ENCODE measurements at places on chromosomes 6 and 20.

DNA sequence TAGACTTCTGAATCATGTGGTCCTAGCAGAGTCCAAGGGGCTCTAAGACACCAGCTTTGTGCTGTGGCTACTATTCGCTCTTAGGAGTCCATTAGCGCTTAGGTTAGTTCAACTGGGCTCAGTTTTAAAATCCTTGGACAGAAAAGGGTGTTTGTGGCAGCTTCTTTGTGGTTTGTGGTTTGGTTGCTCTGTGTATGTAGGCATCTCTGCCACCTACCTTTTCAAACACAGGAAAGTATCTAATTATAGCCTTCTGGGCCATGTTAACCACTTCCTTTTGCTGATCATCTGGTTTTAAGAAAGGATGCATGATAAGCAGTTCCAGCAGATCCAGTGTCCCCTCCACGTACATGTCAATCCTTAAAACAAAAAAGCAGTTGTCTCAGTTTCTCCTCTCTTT is 10.8 kb downstream of the GSTA4 start:
- no peak for DNase-seq

- DNase-seq: peak; percentile 35
Observed at GRCh38 chr6:27836141-27836782, 75.9 kb downstream of the OR2B2 start.

DNA sequence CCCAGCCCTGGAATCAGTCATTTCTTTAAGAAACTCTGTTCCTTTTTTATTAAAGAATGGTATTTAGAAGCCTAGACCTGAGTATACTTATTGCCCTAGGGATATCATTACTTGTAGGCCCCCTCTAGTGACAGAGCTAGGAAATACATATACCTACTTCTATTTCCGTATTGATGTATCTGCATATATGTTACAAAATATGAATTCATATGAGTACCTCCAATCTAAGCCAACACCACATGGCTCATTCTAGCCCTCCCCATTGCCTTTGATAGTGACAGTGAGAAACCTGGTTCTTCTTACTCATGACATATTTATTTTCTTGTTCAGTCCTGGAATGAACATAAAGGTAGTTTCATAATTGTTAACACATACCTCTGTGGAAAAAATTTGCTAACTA is 137.2 kb downstream of the FARS2 start:
- peak; percentile 39 for DNase-seq

DNA sequence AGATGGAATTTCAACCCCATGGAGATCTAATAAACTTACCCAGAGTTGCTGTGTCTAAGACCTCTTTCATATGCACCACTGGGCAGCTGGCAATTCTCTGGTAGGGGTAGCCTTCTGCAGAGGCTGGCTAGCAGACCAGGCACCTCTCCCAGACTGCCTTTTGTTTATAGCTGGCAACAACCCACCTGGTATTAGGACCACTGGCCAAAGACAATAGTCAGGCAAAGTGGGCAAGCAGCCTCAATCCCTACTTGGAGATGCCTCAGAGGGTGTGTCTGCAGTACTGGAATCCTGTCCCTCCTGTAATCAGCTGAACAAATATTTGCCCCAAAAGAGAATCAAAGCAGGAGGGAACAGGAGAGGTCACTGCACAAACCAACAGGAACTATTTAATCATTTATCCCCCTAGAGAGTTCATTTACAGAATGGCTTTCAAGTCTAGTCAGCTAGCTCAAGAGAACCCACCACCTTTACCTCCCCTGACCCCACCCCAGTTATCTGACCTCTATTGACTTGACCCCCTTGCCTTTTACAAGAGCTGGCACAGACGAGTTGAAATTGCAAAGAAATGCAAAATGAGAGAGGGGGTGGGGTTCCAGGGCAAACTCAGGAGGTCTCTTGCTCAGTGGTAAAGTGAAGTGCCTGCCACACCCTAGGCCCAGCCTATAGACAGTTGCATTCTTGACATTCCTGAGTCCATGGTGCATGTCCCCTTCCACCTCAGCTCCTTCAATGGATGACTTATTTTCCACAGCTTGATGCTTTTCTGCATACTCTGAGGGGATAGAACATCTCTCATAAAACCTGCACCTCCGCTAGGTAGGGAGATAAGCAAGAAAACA is 2.8 kb downstream of the BCL2L1 start:
- DNase-seq: no peak

DNA sequence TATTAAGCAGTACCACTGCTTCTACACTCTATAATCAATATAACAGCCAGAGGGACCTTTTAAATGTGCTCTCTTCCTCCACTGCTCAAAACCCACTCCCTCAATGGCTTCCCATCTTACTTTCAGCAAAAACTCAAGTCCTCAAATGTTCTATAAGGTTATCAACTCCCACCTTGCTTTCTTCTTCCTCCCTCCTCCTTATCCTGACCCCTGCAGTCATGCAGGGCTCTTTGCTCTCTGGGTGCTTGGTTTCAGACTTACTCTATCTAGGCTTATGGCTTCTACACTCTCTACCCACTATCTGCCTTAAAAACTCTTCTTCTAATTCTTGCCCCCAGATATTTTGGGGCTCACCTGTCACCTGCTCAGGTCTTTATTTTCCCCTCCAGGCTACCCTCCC is 5.3 kb downstream of the ARHGAP18 start:
- no peak for DNase-seq

DNA sequence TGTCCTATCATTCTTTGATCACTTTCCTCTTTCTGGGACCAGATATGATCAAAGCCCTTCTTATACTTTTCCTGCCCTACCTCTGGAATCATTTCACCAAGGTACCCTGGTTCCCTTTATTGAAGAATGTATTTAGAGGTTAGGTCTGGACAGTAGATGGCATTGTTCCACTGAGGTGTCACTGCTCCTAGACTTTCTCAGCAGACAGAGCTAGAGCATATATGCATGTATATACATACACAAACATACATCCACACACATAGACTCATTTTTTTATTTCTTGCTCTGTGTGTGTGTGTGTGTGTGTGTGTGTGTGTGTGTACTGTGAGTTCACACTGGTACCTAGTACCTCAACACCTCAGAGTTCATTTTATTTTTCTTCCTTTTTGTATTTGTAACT is 40.9 kb downstream of the PTPRA start:
- DNase-seq: no peak

DNA sequence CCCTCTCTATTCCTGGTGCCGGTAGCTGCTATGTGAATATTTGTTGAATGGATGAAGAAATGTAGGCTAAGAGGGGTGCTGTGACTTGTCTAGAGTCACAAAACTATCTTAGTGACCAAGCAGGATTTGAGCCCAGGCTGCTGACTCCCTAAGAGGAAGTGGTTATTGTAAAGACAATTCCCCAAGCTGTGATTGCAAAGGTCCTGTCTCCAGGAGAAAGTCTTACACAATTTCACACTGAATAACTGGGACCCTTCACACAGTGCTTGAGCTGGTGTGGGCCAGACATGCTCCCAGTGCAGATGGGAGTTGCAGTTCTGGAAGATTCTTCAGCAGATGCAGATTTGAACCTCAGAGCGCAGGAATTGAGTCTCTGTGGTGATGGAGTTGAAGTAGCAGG is 38.1 kb downstream of the IYD start:
- no peak for DNase-seq

GRCh38 chr6:89197141-89197540 is 20.0 kb downstream of the GABRR1 start:
- DNase-seq: no peak

DNA sequence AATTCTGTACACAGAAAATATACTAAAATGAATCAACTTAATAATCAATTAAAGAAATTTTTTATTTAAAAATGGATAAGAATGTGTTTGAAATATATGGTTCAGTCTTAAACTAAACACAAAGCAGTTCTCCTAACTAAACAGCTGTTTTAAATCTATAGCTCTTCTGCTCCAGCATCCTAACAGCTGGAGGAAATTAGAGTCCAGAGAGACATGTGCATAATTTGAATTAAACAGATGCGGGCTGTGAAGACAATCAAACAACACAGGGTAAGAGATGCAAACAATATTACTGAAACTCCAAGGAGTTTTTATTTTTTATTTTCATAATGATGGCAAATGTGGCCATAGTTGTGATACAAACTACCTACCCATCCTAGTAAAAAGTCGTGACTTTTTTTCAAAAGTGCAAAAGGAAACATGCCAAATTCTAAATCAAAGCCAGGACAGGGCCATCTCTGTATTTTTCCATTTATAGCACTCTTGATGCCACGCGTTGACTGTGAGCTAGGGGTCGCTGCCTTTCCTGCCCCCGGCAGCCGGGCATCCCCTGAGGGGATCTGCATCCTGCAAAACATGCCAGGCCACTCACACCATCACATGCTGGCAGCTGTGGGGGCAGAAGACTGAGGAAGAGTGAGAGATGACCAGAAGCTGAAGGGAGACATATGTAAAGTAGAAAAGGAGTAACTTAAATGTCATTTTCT is 310.6 kb downstream of the PRKN start:
- no peak for DNase-seq

DNA sequence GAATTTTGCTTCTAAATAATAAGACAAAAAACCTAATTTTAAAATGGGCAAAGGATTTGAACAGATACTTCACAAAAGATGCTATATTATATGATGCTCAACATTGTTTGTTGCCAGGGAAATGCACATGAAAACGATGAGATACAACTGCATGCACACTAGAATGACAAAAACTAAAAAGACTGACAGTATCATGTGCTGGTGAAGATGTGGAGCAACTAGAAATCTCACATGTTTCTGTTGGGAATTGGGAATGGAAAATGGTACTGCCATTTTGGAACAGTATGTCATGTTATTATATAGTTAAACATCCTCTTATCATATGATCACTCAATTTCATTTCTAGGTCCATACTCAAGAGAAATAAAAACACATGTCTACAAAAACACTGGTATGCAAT is 13.4 kb upstream of the SNX9 start:
- no peak for DNase-seq
